Mesenteric fat pad (tissue), 1 donor: ENCODE measurements at places on chromosomes 2 and 18.
A peak's percentile ranks its signal among the peaks of the same experiment; 100 is the strongest.

- no peak for DNase-seq
Measured at GRCh38 chr2:214311031-214311533, 99.8 kb upstream of the VWC2L start.

- no peak for DNase-seq
Measured at GRCh38 chr2:169478339-169478738, 955 bp upstream of the BBS5 start.

GRCh38 chr18:63974991-63975390, 5.1 kb downstream of the SERPINB8 start:
- no peak for DNase-seq

DNA sequence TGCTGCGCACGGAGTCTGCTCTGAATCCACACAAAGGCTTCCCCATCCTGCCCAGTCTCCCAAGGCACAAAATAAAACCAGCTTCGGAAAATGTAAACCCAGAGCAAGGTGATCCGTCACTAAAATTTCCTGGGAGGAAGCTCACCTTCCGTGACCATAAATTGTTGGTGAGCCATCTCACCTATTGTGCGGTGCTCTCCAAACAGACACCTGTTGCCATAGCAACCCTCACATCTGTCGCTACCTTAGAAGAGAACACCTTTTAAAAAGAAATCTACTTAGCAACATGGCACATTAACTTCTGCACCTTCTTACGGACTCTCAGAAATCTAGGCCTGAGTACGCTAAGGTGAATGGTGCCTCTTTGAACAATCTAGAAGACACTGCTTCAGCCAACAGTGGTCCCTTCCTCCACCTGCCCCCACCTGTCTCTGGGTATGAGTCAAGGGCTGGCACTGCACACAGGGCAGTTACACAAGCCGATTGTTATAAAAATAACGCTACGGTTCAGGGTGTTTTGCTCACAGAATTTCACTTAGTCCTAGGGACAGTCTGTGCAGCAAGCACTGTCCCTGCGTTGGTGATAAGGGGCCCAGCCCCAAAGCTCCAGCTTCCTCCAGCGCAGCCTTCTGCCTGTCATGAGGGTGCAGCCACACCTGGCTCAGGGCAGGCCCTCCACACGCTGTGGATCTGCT, 114.9 kb upstream of the ID2 start:
- DNase-seq = peak; percentile 67

GRCh38 chr2:26429779-26430578, 28.3 kb downstream of the DRC1 start:
- DNase-seq = no peak

DNA sequence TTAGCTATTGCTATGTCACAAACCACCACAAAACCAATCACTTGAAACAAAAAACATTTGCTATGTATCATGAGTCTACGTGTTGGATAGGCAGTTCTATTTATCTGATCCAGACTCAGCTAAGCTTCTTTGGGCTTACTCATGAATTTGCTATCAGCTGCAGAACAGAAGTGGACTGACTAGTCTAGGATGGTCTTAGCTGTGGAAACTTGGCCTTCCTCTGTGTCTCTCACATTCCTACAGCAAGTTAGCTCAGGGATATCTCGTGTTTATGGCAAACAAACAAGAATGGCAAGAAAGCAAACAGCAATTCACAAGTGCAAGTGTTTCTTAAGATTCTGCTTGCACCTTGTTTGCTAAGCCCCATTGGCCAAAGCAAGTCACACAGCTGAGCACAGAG, 288.0 kb upstream of the TNP1 start:
- DNase-seq = no peak

GRCh38 chr18:76475450-76476194, 19.4 kb downstream of the ZNF516 start:
- DNase-seq = peak; percentile 55

DNA sequence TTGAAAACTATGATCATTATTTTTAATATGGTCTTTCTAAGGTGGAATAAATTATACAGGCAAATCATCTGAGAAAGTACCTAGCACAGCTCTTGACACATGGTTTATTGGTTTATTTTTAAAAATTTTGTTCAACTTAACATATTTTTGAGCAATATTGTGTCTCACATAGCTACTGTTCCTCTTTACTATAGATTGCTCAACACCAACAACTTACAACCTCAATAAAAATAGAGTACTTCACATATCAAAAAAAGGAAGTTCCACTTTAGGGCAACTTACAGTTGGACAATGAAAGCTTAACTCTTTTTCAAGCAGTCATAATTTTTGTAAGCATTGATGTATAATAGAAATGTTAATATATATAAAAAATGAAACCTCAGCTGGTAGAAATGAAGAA, 440.9 kb upstream of the UBE2E3 start:
- no peak for DNase-seq

DNA sequence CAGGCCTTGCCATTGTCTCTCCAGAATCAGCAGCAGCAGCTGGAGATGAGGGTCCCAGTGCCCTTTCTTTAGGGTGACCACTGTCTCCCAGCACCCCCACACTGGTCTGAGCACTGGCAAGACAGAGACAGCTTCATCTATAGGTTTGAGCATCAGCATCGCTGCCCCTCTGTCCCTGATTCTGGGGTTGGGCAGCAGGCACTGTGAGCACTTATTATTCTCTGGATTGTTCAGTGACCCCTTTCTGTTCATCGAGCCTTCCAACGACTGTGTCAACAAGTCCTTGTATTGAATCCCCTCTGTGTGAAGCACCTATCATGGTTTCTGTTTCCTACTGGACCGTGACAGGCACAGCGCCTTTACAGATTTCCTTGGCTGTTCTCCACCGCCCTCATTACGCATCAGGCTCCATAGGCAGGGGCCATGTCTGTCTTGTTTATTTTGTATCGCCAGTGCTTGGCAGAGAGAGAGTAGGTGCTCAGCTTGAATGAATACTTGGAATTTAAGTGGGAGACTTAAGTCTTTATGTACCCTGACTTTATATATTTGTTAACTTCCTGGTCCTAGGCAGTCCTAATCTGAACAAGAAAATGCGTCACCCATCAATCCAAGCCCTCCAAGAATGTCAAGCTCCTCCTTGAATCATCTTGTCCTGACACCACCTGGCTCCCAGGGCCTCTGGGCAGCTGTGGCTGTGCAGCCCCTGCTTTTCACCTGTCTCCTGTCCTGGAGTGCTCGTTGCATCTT, 11.4 kb downstream of the MALL start:
- DNase-seq = no peak

- no peak for DNase-seq
Measured at GRCh38 chr2:217231212-217231611, 371.3 kb upstream of the TNP1 start.

DNA sequence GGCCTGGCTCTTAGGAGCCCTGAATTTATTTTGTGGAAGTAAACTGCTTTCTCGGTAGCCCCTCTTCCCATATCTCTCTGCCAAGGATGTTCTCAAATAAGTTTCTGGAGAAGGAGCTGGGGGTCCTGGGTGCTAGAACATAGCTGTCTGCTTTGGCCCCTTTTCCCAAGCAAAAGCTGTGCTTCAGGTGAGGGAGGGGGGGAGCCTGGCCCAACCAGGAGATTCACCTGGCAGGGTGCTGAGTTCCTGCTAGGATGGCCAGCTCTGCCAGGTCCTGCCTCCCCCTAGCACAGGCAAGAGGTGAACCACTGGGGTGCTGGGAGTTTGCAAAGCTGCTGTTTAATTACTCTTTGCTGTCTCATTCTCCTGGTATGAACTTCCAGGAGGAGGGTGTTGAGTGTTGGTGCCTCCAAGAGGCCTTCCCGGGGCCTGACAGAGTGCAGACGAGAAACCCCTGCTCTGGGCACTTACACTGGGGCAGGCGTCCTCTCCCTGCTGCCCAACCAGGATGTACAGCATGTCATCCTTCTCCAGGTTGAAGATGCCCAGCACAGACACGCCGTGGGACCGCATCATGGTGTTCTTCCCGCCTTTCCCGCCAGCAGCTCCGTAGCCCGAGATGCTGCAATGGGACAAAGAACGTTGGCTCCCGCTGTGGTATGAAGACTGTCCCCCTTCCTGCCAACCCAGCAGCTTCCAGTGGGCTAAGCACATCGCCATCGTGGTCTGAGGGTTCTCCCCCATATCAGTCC, 124.2 kb downstream of the CLIP4 start:
- DNase-seq = no peak

DNA sequence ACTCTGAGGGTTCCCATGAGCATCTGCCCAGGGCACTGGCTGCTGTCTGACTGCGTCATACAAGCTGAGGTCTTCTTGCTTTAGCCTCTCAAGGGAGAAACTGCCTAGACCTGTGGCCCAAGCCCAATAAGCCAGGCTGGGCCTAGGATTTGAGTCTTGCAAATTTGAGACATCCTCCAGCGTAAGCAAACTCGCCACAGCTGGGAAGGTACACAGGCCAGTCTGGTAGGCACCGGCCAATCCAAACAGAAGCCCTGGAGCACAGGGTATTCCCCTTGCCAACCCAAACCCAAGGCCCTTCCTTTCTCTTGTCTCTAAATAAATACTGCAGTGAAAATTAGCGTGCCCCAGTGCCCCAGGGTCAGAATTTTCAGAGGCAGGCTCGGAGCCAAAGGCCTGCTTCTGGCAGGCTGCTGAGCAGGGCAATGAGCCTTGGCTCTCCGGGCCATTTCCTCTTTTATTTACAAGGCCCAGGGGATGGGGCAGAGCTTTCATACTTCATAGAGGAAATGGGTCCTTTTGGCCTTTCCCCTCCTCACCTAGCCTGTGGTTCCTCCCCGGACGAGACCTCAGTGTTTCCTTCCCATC, 33.3 kb downstream of the POLR1A start:
- peak; percentile 89 for DNase-seq

GRCh38 chr2:85768713-85769112, 14.9 kb downstream of the ATOH8 start:
- DNase-seq = no peak

- no peak for DNase-seq
Measured at GRCh38 chr2:137508739-137509384, 455.4 kb upstream of the HNMT start.

GRCh38 chr18:78786776-78787175, 192.8 kb upstream of the SALL3 start:
- no peak for DNase-seq

DNA sequence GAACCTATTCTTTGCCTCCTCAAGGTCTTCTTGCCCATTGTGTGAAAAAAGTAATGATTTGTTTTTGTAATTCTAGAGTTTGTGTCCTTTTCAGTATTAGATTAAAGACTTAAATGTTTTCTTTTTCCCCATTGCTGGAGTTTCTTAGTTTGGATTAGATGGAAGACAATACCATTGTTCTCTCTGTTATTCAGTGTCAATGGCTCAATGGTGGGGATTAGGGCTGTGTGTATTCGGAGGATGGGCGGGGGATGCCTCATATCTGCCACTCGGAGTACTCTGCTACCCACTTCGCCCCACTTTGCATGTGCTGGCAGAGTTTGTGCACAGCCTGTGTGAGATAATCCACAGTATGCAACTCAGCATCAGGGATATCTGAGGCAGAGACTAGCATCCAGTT, 90.1 kb downstream of the KLHL29 start:
- DNase-seq = no peak

DNA sequence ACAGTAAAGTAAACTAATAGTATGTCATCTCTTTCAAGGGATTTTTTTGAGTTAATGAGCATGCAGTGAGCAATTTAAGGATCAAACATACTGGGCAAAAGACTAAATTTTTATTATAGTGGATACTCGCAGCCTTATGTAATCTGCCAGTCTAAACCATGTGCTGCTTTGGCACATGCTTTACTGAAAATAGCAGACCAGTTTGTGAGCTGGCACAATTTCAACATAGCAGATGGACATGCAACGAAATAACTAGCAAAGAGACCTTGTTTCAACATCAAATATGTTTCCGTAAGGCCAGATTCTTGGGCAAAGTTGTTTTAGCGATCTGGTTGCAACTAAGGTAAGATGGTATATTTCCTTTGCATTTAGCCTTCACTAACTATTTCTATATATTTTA, 807.3 kb downstream of the NR4A2 start:
- no peak for DNase-seq

- DNase-seq = no peak
Measured at GRCh38 chr2:74817304-74817675, 16.6 kb upstream of the HK2 start.
